ENCODE measurements at places on chromosomes 2 and 18.

DNA sequence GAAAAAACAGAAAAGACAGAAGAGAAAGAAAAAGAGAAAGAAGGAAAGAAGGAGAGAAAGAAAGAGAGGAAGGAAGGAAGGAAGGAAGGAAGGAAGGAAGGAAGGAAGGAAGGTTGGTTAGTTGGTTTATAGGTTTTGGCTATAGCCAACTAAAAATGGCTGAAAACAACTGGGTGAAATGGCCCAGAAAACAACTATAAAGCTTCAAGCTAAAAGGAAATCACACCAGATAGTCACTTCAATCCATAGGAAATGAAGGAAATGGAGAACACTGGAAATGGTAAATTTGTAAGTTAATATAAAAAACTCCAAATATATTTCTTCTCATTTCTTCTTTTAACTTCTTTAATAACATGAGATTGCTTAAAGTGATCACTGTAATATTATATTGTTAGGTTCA, 118.5 kb downstream of the FBXO15 start:
- DNase-seq, result no peak

GRCh38 chr2:100682536-100682935, 119.7 kb downstream of the PDCL3 start:
- no peak for DNase-seq

GRCh38 chr2:185132501-185133041, 534.2 kb downstream of the ZNF804A start:
- no peak for DNase-seq

DNA sequence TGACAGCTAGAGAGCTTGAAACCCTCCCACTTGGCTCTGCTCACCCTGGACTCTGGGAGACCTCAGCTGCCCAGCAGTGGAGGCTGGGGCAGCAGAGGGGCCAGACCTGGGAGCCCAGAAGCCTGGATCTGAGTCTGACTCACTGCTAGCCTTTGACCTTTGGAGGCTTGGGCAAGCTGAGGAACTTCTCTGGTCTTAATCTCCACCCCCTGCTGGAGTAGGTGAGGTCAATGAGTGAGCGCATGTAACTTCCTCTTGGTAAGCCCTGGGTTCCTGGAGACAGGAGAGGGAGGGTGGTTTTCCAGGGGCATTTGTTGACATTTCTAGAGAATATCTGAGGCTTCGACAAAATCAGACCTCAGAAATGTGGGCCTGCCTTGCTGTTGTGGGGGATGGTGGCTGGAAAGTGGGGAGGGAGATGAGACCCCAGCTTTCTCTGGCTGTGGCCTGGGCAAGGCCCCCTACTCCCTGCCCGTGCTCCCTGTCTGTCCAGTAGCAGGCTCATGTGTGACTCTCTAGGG, 73.0 kb upstream of the YWHAQ start:
- DNase-seq, result peak; percentile 51

- DNase-seq, result no peak
These were observed 95.7 kb downstream of the EFEMP1 start for GRCh38 chr2:55827855-55828254.

DNA sequence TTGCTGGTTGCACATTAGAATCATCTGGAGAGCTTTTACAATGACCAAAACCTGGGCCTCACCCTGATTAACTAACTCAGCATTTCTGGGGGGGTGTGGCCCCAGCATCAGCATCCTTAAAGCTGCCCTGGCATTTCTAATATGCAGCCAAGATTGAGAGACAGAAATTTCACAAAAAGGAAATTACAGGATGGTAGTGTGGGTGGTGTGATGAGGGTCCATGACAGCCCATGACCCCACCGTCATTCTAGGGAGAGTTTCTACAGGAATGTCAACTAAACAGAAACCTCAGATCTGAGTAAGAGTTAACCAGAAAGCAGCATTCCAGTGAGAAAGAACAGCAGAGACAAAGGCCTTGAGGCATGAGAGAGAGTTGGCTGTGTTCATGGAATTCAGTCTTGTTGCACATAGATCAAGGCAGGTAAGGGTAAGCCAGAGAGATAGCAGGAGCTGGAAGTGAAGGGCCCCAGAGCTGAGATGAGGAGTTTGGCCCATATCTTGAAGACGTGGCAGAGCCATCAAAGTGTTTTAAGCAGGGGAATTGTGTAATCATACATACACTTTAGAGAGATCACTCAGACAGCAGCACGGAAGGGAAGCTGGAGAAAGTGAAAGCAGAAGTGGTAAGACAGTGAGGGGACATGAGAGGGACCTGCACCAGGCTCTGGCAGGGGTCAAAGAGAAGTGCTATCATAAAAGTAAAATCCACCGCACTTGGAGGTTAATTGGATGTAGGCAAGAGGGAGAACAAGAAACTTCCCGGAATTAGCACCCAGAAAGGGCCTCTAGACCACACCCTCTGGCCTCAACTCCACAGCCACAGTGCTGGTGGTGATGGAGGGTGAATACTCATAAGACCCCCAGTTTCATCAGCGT, 7.8 kb upstream of the TRABD2A start:
- peak; percentile 78 for DNase-seq

- no peak for DNase-seq
These were observed 273.5 kb downstream of the RNF144A start for GRCh38 chr2:7190587-7191324.

- no peak for DNase-seq
These were observed 62.7 kb downstream of the ZCCHC2 start for GRCh38 chr18:62585274-62586150.

DNA sequence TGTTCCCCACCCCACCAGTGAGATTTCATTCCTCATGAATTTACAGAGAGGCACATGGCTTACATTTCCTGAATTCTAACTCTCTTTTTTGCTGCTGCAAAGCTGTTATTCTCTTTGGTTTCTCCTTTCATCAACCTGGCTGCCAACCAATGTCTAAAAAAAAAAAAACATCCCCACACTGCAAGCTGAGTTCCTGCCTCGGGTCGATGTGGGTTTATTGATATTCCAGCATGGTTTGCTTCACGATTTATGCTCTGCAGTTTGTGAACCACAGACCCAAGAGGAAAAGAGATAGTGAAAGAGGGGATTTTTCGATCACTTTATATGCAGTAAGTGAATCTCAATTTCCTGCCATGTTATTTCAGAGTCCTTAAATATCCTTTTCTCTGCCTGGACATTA, 363.6 kb downstream of the LPIN1 start:
- peak; percentile 29 for DNase-seq

DNA sequence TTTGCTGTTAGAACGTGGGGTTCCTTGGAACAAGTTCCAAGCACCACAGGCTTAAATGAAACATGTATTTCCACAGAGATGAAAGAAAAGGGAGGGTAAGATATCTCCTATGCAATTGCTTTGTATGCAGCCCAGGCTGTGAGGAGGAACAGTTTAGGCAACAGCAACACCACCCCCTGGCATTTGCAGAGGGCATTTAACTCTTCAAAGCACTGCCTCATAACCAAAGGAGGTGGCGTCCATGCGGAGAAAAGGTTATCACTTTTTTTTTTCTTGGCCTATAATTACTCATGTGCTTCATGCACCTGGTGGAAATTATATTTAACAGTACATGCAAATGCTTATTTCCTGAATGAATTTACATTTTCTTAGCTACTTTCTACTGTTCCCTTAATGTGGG, 286.0 kb downstream of the LPIN1 start:
- no peak for DNase-seq

- no peak for DNase-seq
These were observed 2.2 kb upstream of the NXPH2 start for GRCh38 chr2:138782383-138782782.

DNA sequence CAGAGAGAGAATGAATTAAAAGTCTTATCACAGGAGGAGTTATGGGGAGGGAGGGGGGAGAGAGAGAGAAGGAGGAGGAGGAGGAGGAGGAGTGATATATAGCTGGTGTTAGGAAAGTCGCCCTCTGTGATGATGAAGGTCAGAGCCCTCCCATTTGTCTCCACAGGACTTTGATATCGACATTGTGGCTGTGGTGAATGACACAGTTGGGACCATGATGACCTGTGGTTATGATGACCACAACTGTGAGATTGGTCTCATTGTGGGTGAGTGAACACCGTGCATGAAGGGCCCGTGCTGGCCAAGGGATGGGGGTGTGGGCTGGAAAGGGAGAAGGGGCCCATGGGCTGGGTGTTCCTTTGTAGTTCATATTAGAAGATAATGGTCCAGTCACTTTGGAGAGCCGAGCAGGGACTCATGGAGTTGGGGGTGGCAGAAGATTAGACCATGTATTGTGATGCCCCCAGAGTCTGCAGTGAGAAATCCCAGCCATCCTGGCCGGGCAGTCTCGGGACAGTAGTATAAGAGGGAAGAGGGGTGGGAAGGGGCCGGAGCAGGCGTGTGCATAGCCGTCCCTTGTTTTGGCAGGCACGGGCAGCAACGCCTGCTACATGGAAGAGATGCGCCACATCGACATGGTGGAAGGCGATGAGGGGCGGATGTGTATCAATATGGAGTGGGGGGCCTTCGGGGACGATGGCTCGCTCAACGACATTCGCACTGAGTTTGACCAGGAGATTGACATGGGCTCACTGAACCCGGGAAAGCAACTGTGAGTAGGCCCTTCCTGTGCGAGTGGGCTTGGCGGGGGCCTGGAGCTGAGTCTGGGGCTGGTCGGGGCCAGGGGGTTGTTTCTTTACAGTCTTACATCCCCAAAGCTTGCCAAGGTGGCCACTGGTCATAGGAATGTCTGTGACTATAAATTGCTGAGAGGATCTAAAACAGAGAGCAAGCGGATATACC, 40.0 kb downstream of the HK2 start:
- DNase-seq, result no peak

DNA sequence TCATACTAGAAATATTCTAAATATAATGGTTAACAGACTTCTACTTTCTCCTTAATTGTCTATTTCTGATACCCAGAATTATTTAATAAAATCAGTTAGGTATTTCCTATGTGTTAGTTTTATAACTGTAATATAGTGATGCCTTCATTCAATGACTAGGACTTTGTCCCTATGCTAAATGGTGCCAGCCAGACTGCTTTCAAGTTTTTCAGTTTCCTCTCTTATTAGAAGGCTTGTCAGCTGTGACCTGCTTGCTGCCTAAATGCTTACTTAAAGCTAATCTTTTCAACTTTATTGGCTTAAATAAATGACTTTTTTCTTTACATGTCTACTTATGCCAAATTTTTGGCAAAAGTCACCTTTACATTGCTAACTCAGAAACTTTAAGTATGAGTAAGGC, 30.7 kb downstream of the BAZ2B start:
- DNase-seq, result no peak

GRCh38 chr2:10004401-10004800, 38.9 kb upstream of the KLF11 start:
- no peak for DNase-seq

GRCh38 chr2:72147303-72147971, at the start of gene CYP26B1:
TSS of gene CYP26B1 (minus strand) at chr2:72147862. CDS start at chr2:72147834, 28 bp downstream.
- DNase-seq, result no peak

- no peak for DNase-seq
These were observed 205.1 kb upstream of the SRD5A2 start for GRCh38 chr2:31785876-31786275.

DNA sequence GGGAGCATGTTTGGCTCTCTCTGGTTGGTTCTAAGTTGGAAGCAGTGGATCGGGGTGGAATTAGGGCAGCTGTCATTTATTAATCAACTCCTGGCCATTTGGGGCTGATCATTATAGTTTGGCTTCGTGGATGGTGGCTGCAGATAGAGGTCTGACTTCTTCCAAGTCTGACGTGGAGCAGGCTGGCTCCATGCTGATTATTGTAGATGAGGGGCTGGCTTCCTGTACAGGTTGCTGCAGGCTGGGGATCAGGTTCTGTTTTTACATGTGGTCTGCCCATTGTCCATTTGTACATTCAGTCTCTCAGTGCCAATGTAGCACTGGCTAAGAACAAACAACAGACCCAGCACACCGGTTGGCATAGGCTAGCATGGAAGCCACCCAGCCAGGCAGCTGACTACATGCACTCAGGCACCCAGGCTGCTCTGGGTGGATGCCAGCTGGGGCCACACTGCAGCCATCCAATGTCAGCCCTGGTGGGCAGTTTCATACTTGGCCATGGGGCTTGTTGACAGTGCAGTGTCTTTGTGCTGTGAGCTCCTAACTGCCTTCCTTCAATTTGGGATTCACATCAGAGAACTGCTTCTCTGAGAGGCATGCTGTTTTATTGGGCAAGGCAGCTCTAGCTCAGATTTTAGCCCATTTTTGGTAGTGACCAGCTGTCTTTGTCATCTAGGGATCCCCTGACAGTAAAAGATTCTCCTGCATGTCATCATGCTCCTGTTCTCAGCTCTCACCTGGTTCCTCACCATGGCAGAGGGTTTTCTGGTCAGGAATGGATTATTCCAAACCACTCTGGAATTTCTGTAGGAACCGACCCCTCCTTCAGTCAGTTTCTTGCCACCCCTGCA, 25.4 kb downstream of the NPAS2 start:
- no peak for DNase-seq

DNA sequence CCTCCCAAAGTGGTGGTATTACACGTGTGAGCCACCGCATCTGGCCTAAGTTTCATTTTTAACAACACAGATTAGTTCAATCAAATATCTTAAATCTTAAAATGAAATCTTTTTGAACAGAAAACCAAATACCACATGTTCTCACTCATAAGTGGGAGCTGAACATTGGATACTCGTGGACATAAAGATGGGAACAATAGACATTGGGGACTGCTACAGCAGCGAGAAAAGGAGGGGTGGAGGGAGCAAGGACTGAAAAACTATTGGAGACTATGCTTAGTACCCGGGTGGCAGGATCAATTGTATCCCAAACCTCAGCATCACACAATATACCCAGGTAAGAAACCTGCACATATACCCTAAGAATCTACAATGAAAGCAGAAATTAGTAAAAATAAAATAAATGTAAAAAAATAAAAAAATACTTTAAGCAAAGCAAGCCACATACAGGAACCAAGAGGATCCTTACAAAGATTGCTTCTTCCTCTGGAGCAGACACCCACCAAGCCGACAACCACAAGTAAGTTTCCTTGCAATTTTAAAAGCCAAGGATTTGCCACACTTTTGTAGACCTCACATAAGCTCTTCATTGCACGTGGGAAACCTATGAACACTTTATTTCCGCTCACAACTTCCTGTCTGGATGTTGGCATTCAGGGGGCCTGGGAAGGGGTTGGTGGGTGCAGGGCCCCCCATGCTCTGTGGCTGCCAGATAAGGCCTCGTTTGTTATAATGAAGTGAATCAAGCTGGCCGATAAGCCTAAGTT, 147.9 kb downstream of the MYCN start:
- DNase-seq, result no peak

DNA sequence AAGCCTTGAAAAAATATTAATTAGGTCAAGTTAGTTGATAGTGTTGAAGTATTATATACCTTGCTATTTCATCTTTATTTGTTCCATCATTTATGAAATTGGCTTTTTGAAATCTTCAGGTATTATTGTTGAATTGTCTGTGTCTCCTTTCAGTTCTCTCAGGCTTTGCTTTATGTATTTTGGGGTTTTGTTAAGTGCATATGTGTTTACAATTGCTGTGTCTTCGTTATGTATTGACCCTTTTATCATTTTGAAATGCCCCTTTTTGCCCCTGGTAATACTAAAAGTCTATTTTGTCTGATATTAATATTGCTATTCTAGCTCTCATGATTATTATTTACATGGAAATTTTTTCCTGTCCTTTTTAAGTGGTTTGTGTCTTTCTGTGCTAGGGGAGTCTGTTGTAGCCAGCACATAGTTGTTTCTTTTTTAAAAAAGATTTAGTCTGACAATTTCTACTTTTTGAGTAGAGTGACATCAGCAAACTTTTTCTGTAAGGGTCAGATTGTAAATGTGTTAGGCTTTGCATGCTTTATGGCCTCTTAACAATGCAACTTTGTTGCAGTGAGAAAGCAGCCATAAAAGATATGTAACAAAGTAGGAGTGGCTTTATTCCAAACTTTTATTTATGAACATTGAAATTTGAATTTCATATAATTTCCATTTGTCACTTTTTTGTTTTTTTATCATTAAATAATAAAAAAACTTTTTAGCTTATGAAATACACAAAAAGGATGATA, 19.9 kb downstream of the SOCS6 start:
- DNase-seq, result no peak

All from CD4-positive, alpha-beta T cell treated with Interleukin-21 for 1 hour (primary cell).